ENCODE measurements at places on chromosomes 1 and 21.

GRCh38 chr1:117655220-117655577 is 49.4 kb downstream of the TENT5C start:
- no peak for DNase-seq

DNA sequence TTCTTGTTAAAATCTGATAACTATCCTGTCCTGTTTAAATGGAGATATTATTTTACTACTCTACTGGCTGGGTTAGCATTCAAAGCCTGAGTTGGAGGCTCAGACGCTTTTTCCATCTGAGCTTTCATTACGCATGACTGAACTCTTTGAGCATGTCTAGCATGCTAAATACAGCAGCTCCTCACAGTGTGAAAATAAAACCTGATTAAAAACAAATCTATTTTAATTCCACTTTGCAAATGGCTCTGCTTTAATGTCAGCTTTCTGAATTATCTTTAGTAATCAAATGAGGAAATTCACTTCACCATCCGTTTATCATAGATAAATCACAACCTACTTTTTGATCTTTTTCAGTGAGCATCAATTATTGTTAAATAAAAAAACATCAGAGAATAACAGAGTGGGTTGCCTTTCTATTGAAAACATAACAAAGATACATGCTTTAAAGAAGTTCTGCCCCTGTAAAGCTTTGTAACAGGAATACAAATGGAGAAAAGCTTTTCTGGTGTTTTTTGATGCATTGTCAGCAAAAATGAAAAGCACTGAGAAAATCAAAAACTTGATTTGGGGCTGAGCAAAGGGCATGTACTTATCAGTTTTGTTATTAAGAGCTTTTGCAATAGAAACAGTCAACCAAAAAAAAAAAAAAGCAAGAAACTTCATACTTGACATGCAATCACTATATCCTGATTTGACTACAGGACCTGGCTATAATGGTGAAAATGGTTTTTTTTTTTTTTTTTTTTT is 3.5 kb upstream of the SPEN start:
- DNase-seq, result no peak

DNA sequence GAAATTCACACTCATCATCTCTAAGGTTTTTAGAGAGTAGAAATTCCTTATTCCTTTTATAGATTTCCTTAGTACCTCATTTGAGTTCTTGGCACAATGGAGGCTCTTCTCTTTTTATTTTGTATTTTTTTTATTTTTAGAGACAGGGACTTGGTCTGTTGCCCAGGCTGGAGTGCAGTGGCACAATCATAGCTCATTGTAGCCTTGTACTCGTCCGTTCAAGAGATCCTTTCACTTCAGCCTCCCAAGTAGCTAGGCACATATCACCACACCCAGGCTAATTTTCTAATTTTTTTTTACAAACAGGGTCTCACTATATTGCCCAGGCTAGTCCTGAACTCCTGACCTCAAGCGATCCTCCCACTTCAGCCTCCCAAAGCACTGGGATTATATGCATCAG is 29.6 kb downstream of the RGL1 start:
- DNase-seq, result no peak

- DNase-seq, result no peak
Observed at GRCh38 chr21:45413922-45414321, 9.0 kb downstream of the COL18A1 start.

- no peak for DNase-seq
Observed at GRCh38 chr1:58380345-58380744, 166.2 kb downstream of the OMA1 start.

- peak; percentile 81 for DNase-seq
Observed at GRCh38 chr1:7902478-7903085, 38.1 kb downstream of the TNFRSF9 start.

GRCh38 chr1:209113521-209113920 is 470.0 kb upstream of the CAMK1G start:
- no peak for DNase-seq

DNA sequence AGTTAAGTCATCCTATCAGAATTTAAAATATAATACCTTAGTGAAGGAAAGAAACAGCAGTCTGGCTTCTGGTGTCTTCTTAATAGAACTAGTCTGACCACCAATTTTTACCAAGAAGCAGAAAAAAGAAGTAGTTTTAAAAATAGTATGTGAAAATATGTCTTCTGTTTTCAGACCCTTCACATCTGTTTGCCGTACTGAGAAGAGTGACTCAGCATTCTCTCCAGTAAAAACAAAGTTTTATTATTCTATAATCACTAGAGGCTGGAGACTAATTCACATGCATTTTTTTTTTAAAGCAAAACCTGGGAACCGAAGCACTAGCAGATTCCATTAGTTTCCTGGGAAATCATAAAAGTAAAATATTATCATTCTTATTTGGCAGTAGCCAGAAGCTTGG is 163.8 kb downstream of the COL24A1 start:
- DNase-seq, result peak; percentile 74

- DNase-seq, result peak; percentile 41
Observed at GRCh38 chr1:225460021-225460736, 32.3 kb upstream of the LBR start.

DNA sequence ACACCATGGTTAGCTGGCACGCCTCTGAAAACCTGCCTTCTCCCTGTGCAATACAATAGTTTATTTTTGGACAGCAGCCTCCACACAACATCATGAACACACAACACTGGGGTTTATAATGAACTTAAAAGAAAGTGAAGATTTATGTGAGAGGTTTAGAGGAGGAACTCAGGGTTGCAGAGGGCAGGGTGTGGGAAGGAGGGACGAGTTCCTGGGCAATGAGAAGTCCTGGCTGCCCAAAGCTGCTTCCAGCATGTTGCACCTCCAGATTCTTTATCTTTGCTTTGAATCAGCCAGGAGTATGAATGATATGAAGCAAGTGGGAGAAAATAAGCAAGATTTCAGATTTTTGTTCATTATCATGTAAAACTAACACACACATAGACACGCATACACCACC is 11.3 kb upstream of the LRRC8D start:
- peak; percentile 66 for DNase-seq

DNA sequence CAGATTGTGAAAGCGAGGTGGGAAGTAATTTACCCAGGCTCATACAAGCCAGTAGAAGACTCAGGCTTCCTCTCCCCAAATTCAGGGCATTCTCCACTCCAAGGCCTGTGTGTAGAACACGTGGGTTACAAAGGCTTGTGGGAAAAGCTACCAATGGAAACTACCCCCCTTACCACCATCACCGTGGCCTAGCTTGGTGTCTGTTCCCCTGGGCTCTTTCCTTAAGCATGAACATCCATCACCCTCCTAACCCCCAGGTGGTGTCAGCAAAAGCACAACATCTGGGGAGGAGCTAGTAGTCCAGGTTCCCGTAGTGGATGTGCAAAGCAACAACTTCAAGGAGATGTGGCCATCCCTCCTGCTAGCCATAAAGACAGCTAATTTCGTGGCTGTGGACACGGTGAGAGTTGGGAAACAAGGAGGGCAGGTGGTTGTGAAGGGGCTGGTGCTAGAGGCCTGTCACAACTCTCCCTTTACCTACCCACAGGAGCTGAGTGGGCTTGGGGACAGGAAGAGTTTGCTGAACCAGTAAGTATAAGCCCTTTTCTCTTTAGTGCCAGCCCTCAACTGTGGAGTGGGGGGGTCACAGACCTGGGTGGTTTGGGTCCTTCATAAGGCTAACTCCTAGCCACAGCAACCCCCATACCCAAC is 701 bp upstream of the MUTYH start:
- peak; percentile 33 for DNase-seq

DNA sequence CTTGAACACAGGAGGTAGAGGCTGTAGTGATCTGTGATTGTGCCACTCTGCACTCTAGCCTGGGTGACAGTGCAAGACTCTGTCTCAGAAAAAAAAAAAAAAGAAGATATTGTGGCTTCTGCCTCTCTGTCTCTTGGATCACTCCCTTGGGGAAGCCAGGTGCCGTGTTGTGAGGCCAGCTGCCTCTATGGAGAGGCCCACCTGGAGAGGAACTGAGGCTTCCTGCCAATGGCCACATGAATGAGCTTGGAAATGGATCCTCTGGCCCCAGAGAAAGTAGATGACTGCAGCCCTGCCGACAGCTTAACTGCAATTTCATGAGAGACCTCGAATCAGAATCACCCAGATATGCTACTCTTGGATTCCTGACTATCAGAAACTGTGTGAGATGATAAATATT is 19.7 kb upstream of the AK2 start:
- DNase-seq, result no peak

DNA sequence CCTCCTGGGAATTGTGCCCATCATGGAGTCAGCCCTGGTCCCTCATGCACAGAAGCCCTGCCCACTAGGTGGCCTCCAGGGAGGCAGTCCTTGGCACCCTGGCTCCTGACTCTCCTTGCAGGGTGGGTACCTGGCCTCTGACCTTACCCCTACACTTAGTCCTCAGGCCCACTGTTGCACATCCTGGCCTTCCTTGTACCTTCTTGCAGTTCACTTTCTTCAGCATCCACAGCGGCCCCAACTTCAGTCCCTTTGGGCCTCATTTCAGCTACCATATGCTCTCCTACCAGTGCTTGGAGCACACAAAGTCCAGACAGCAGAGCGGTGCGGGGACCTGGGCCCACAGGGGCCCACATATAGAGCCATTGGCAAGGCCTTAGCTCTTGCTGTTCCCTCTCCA is 19.2 kb upstream of the PARP1 start:
- DNase-seq, result no peak

- no peak for DNase-seq
Observed at GRCh38 chr1:117607471-117607870, 1.6 kb downstream of the TENT5C start.

- DNase-seq, result peak; percentile 62
Observed at GRCh38 chr1:89622895-89623294, 10.0 kb upstream of the LRRC8C start.

GRCh38 chr1:22118291-22118992 is 24.5 kb downstream of the WNT4 start:
- DNase-seq, result no peak

- DNase-seq, result no peak
Observed at GRCh38 chr1:201783572-201783971, 45.4 kb upstream of the IPO9 start.

DNA sequence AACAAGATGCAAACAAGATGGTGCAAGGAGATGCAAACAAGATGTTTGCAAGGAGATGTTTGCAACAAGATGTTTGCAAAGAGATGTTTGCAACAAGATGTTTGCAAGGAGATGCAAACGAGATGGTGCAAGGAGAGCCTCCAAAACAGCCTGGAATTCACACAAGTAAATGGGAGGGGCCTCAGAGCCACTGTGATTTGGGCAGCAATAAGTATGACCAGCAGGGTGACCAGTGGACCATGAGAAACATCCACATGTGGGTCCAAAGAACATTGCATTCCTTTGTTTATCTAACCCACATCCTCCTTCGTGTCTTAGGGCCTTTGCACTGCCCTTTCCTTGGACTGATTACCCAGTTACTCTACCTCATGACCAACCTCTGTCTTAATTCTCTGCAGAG is 162.9 kb downstream of the PLPP3 start:
- no peak for DNase-seq

- no peak for DNase-seq
Observed at GRCh38 chr1:215458104-215458503, 109.0 kb upstream of the KCTD3 start.

DNA sequence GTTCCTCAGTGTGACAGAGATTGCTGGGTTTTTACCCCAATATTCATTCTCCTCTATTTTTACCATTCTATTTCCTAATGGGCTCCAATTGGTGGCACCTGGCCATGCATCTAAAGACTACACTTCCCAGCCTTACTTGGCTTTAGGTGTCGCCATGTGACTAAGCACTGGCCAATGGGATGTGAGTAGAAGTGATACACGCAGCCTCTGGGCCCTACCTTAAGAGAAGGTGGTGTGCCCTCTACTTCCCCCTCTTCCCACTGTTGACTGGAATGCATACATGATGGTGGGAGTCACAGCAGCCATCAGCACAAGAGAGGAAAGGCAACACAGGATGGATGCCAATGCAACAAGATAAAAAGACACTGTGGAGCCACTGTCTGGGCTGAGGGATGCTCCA is 11.4 kb upstream of the OLIG2 start:
- no peak for DNase-seq

- DNase-seq, result no peak
Observed at GRCh38 chr1:68255301-68255700, 23.0 kb upstream of the WLS start.

DNA sequence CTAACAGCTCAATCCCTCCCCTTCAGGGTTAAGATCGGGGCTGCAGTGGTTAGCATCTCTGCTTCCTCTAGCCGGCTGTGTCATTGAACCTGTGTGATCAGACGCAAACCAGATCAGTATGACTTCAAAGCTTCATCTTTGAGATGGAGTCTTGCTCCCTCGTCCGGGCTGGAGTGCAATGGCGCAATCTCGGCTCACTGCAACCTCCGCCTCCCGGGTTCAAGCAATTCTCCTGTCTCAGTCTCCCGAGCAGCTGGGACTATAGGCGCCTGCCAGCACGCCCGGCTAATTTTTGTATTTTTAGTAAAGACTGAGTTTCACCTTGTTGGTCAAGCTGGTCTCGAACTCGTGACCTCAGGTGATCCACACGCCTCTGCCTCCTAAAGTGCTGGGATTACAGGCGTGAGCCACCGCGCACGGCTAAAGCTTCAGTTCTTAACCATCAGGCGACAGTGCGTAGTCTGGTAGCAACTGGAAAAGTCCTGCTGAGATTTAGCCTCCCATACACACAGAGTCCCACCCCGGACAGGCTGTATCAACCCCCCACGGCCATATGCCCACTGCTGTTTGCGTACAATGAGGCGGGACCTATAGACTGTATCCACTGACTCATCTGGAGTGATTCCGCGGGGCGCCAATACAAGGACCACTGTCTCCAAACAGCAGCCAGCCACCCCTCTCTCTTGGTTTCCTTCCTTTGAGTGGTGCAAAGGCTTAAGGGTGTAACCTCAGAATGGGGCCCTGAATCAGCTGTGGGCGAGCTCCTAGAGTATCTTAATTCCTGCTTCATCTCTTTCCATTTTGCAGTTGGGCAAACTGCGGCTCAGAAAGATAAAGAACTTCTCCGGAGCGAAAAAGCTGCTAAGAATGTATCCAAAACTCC is 23.3 kb downstream of the CELA3A start:
- DNase-seq, result peak; percentile 81

DNA sequence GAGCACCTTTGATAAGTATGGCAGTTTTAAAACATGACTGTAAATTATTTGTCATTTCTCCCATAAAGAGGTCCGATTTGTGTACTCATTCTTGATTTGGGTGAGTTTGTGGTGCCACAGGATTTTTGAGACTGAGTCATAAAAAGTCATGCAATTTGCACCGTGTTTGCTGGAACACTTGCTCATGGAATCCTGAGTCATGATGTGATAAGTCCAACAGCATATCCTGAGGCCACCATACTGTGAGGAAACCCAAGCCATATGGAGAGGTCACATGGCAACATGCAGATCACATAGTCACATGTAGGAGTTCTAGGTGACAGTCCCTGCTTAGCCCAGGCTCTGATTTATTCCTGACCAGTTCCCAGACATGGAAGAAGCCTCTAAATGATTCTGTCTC is 40.8 kb upstream of the PRRX1 start:
- peak; percentile 97 for DNase-seq

DNA sequence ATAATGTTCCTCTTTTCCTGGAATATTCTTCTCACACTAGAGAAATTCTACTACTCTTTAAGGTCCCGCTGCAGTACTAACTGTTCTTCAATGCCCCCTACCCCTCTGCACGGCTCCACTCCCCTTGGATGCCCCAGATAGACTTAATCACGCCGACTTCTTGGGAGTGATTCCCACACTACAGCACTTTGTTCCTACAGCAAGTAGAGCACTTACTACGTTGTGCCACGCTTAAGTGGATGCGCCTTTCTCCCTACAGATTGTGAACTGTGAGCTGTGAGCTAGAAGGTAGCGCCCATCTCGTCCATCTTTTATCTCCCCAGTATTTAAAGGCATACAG is 2.2 kb downstream of the ZNF436 start:
- no peak for DNase-seq

- DNase-seq, result no peak
Observed at GRCh38 chr21:44947111-44947929, 7.5 kb downstream of the SLX9 start.

- peak; percentile 88 for DNase-seq
Observed at GRCh38 chr1:169312084-169312954, 55.3 kb downstream of the NME7 start.

Measured in foreskin fibroblast (primary cell).